ENCODE measurements at places on chromosomes 4 and X.

- no peak for DNase-seq
These were observed 362.2 kb upstream of the EMCN start for GRCh38 chr4:100880011-100880410.

DNA sequence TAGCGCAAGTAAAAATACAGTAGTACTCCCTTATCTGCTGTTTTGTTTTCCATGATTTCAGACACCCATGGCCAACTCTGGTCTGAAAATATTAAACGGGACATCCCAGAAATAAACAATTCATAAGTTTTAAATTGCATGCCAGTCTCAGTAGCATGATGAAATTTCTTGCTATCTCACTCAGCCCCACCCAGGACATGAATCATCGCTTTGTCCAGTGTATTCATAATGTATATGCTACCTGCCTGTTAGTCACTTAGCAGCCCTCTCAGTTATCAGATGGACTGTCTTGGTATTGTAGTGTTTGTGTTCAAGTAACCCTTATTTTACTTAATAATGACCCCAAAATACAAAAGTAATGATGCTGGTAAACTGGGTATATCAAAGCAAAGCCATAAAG is 158.2 kb upstream of the DDIT4L start:
- no peak for DNase-seq

DNA sequence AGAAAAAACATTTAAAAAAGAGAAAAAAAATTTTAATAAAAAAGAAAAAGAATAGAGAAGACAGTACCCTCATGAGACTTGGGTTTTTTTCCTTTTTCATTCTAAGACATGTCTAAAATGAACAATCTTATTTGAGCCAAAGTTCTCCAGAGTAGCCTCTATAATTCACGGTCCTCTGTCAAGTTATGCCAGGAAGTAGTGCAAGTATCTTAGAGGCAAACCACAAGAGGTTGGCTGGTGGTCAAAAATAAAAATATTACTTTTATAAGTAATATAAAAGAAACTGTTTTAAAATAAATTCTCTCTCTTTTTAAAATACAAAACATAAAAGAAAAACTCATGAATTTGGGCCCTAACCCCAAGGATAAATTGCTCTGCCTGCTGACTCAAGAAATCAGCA is 26.5 kb downstream of the HNRNPDL start:
- DNase-seq: no peak

DNA sequence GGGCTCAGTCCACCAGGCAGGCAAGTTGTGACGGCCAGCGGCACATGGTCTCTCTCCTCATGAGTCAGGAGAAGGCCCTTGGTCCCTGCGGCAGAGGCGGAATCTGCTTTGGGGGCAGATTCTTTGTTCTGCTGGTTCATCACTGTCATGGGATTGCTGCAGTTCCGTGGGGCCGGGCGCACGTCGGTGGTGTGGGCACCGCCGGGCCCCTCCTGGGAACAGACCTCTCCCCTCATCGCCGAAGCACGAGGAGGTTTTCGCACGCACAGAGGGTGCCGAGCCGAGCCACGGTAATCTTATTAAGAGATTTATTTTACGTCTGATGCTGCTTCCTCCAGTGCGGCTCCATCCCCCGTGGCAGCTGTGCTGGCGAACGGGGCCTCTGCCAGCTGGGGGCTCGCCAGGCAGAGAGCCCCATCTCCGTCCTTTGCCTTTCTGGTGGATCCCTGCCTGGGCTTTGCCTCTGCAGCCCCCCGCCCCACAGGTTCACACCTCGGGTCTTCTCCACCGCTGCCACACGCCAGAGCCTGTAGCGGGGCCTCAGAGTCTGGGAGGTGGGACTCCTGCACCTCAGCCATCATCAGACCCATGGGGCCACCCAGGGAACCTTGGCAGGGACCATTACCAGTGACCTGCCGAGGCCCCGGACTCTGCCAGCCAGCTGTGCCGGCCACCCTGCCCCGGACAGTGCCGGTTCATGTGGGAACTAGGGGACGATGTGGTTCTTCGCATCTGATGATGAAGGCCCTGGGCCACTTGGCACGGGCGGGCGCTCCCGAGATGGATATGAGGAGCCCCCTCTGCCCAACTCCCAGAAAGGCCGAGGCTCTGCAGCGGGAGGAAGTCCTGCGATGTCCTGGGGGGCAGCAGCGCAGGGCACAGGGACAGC is 86.7 kb upstream of the NKX1-1 start:
- no peak for DNase-seq

- DNase-seq: no peak
These were observed 19.3 kb downstream of the EPHA5 start for GRCh38 chr4:65651031-65651430.

- no peak for DNase-seq
These were observed 57.1 kb upstream of the USP38 start for GRCh38 chr4:143127621-143128020.

DNA sequence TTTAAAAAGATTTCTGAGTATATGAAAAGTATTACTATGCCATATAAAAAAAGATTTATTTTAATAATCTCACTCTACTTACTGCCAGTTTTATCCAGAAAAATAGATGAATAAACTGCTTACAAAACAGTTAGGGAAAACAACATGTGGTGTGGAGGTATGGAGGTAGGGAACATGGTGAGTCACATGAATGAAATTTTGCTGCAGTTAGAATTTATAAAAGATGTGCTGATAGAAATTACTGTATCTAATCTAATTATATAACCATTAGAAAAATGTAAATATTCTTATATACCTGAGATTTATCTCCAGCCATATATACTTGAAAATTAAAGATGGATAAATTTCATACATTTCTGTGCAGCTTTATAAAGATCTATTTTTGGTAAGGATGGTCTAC is 184.0 kb upstream of the ANK2 start:
- DNase-seq: no peak

DNA sequence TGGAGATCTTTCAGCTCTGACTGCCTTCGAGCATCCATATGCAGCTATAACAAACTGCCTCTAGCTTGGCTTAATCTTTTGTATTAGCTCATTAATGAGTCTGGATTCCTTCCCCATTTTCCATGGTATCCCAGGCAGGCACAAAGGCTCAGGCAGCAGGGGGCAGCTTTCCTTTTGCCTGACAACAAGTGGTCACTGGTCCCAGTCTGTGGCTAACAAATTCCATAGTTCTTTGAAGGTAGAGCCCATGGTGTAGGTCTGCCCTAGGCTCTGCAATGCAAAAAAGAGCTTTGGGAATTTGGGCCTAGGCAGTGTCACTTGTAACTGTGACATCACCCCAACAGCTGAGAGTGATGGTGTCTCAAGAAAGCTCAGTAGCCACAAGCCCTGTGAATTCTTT is 234.4 kb upstream of the GPC4 start:
- no peak for DNase-seq

DNA sequence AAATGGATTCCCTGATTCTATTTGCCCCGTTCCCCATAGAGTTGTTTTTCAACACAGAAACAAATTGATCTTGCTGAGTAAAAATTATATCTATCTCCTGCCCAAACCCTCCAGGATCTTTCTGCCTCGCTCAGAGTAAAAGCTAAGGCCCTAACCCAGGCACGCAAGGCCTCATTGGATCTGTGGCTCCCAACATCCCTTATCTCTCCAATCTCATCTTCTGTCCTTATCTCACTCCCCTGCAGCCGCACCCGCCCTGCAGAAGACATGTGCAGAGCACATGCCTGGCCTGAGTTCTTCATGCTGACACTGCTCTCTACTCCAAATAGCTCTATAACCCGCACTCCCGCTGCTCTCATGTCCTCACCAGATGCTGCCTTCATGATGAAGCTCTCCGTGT is 543.8 kb upstream of the ZFP42 start:
- no peak for DNase-seq

All from KG1 (cell line).